ENCODE measurements at places on chromosomes 6 and 20.

DNA sequence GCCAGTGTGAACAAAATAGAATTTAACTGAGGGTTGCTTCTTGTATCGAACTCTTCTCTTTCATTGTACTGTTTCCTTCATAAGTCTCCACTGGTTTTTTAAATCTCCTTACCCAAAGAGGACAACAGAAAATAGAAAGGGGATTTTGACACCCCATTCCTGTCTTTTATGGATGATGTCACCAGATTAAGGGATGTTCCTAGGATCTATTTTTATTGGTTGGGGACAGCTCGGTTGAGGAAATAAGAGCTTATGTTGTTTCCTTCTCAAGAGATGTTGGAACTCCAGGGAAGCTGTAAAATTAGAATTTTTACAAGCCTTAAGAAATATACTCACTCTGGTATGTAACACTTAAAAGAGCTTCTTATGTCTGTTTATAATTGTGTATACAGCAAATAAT, 171.5 kb downstream of the PHF3 start:
- no peak for DNase-seq

DNA sequence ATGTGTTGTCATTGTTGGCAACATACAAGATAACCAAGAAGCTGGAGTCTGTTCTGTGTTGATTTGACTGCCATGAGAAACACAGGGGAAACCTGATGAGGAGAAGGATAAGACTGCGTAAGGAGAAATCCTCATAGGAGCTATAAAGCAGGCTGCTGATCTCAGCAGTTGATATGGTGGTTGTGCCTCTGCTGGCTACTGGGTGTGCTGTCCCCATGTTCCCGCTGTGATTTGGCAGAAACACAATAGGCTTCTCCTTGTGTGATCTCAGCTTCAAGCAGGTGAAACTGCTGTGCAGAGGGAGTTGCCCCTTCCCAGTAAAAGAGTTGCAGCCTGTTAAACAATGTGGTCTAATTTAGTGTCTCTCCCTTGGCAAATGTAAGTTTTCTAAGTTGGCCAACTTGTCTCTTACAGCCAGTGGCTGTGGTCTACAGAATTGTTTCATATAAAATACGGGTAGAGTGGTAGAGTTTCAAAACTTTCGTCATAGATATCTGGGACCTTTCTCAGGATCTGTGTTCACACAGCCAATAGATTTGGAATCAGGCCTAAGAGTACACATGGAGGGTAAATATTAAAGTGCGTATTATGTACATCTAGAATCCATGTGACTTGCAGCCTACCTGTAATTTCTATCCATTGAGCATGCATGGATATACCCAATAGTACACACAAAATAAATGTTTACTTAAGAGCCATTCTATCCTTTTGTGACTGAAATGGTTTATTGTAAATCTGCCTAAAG, 78.4 kb downstream of the RNF144B start:
- DNase-seq = no peak

- DNase-seq = no peak
Measured at GRCh38 chr20:35144694-35145093, 2.4 kb downstream of the EDEM2 start.

GRCh38 chr6:160883999-160884398, 107.6 kb upstream of the MAP3K4 start:
- no peak for DNase-seq

DNA sequence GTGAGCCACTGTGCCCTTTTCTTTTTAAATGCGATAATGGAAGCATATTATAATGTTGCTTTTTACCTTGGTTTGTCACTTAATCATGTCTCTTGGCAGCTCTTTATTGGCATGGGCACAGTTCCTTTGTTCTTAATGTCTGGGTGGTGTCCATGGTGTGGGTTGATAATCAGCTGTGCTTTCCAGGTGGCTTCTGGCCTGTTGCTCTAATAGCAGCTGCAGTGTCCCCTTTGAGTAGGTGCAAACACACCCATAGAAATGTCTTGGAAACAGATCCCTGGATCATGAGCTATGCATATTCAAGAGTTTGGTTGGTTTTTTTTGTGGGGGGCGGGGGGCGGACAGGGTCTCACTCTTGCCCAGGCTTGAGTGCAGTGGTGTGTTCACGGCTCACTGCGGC, 29.9 kb downstream of the EFCAB8 start:
- no peak for DNase-seq

DNA sequence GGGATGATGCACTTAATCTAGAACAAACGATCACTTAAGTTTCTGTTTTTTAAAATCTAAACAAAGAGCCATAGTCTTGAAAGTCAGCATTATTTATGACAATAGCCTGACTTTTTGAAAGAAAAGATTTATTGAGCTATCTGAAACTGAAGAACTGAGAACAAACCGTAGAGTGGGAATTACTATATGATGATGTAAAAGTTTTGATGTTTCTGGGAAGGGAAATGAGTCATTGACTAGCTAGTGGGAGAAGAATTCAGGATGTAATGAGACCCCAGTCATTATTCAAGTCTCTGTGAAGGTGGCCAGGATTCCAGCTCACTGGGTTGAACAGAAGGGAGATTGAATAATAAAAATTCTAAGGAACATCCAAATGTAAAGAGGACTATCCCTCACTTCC, 83.4 kb upstream of the FABP7 start:
- no peak for DNase-seq

- no peak for DNase-seq
Measured at GRCh38 chr20:60869625-60870024, 382.4 kb upstream of the CDH4 start.

GRCh38 chr20:53712212-53712977, 118.8 kb upstream of the ZNF217 start:
- no peak for DNase-seq

DNA sequence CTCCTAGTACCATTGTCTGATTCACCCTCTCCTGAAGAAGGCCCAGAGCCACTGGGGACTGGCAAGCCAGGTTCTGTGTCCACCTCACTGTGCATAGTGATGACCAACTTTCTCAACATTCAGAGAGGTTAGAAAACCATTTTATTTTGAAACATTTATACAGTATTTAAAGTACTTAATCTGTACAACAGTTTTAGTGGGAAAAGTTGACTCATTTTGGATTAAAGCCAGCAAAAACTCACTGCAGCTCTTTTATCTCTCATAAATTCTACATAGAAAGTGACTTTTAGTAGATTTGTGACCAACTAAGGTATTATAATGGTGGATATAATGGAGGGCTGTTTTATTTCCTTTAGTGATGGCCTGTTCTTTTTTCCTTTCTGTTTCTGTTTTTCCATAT, 9.7 kb downstream of the TULP4 start:
- no peak for DNase-seq

- DNase-seq = no peak
Measured at GRCh38 chr6:506920-507622, 115.5 kb downstream of the IRF4 start.

DNA sequence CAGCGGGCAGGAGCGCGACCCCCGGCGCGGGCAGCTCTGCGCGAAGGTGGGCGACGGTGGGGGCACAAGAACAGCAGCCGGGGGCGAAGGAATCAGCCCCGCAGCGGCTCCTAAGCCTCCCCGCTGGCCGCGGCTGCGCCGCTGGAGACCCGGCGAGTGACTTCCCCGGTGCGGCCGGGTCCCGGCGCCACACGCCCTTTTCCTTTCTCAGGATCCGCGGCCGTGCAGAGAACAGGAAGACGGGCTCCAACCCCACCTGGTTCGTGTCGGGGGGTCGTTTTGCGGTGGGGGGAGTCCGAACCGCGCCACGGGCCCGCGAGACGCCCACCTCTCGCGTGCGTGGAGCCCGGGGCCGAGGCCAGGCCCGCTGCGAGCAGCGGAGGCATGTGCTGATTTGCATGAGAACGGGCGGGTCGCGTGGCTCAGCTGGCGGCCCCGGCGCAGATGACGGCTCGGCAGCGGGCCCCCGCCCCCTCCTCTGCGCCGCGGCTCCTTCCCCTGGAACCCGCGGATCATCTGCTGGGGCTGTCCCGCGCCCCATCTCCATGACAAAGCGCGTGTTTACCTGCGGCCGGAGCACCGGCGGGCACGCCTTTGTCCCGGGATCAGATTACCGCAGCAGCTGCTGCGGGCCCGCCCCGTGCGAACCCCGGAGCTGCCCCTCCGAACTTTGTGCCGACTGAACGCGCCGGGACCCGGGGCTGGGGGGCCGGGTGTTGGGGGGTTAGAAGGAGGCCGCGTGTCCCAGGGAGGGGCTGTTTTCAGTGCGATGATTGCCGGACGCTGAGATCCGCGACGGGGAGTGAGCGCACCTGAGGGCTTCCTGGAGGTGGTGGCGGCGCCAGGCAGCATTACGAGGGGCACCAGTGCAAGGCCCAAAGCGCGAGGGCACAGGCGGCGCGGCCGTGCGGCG, 4.9 kb upstream of the DLL1 start:
- DNase-seq = peak; percentile 79

DNA sequence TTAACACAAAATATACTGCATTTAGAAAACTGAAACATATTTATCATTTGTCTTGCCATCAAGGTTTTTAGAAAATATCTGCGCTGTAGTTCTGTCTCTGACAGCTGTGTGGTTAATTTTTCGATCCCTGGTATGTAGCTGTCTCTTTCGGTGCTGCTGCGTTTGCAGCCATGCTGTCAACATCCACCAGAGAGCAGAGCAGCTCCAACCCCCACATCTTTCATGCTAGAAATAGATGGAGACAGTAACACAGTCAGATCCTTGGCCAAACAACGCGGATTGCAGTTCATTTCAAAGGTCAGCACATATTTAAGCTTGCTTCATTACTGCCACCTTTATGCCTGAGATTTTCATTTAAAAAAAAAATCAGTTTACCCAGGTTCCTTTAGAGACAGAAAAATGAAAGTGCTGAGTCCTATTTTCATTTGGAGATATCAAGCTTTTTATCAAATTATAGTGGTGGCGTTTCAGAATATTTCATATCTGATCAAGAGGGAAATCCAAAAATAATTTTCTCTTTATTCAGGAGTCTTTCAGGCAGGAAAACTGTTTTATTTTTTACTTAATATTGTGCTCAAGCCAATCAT, 157.7 kb upstream of the MMS22L start:
- DNase-seq = no peak

- DNase-seq = peak; percentile 27
Measured at GRCh38 chr20:45450097-45450818, 19.3 kb upstream of the WFDC2 start.

DNA sequence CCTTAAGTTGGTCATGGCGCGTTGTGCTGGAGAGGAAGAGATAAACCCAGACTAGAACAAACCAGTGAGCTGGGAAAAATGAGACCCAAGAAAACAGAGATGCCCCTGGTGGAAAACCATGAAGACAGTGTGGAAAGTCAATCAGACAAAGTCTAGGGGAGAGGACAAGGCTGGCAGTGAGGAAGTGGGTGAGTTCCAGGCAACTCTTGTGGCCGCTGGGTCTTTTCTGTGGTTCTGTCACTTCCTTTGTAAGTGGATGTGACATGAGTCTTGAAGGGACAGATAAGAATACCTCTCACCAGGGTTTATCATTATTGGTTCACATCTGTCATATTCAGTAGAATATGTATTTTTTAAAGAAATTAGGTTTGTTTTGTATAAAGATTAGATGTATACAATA, 738.4 kb downstream of the DHX35 start:
- no peak for DNase-seq

- no peak for DNase-seq
Measured at GRCh38 chr6:89079511-89080234, 878 bp upstream of the PNRC1 start.

Data from 8988T (cell line).